Lower lobe of right lung (tissue), 2 donors: ENCODE measurements at places on chromosomes 16 and 17. TPM values are rescaled to one million over a fixed set of nuclear protein-coding genes. Genes with fewer than 3 reads are reported as not detected.

- DNase-seq = no peak
- peaks cover 4% of the 10 kb centered on the region for H3K4me1 ChIP-seq
- no peaks in the 10 kb centered on the region for H3K27me3 ChIP-seq
- no peaks in the 10 kb centered on the region for H3K36me3 ChIP-seq
- H3K27ac ChIP-seq = no peak overlapping the region
Observed at GRCh38 chr17:69320210-69320907, 6.6 kb downstream of the ABCA5 start.

DNA sequence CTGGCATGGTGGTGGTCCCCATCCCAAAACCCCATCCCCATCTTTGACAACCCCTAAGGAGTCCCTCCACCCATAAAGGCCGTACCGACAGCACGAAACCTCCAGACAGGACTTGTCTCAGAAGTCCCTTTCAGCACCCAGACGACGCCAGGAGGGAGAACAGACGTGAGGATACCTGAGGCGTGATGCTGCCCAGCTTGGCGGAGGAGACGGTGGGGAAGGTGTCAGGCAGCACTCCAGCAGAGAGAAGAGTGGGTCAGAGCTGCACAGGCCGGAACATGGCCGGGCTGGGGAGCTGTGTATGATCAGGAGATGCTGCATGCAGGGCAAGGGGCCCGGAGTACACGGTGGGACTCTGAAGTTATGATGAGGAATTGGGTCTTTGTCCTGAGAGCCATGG lies 244.2 kb downstream of the GSG1L start:
- no peak for DNase-seq
- H3K4me3 ChIP-seq = no peak overlapping the region
- H3K4me1 ChIP-seq = no peaks in the 10 kb centered on the region
- H3K36me3 ChIP-seq = no peaks in the 10 kb centered on the region
- no peaks in the 10 kb centered on the region for H3K27me3 ChIP-seq

Gene ITGB3
- 10.5 TPM for total RNA-seq

DNA sequence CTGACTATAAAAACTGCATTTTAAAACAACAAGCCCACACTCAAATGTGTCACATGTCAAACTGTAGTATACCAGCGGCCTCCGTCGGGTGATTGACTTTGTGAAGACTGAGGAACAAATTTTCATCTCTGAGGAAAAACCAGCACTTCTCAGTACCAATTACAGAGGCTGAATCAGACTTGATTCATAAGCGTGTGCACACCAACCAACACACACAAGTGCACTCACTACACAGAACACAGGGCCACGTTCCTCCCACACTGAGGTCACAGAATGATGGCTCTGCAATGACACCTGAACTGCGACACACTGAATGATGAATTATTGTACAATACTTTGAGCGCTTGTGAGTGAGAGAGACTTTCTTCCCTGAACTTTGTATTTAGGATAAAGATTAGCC lies 29.6 kb downstream of the XPO6 start:
- DNase-seq = no peak
- H3K36me3 ChIP-seq = peaks cover 10% of the 10 kb centered on the region
- peaks cover 53% of the 10 kb centered on the region for H3K4me1 ChIP-seq
- H3K4me3 ChIP-seq = no peak overlapping the region
- H3K27me3 ChIP-seq = no peaks in the 10 kb centered on the region

DNA sequence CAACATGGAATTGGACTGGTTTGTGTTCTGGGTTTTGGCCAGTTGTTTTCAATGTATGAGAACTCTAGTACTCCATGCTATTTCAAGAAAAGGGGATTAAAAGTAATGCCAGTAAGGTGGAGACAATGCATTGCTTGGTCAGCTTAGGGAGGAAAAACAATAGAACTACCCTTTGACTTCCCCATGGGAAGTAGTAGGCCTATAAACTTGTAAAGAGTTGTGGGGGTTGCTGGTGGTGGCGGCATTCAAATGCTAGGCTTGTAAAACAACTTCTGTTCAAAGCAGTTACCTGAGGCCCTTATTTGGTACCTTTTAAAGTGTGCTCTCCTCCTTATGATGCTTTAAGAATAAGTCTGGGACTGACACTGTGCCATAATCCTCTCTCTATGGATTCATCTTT lies 9.4 kb downstream of the MAP3K3 start:
- H3K4me1 ChIP-seq = peaks cover 73% of the 10 kb centered on the region
- H3K36me3 ChIP-seq = peaks cover 54% of the 10 kb centered on the region
- no peak overlapping the region for H3K4me3 ChIP-seq
- no peak overlapping the region for H3K27ac ChIP-seq
- no peaks in the 10 kb centered on the region for H3K27me3 ChIP-seq
- DNase-seq = no peak

GRCh38 chr17:70642059-70642458 lies 472.7 kb downstream of the KCNJ2 start:
- H3K27me3 ChIP-seq = no peaks in the 10 kb centered on the region
- H3K27ac ChIP-seq = no peak overlapping the region
- no peaks in the 10 kb centered on the region for H3K4me1 ChIP-seq
- no peaks in the 10 kb centered on the region for H3K36me3 ChIP-seq
